ENCODE measurements at places on chromosomes 11 and 22.
A peak's percentile ranks its signal among the peaks of the same experiment; 100 is the strongest.

GRCh38 chr22:28231441-28231840 lies 312.4 kb upstream of the PITPNB start:
- no peaks in the 10 kb centered on the region for H3K4me1 ChIP-seq
- no peak overlapping the region for H3K27ac ChIP-seq
- no peak overlapping the region for H3K4me3 ChIP-seq
- peaks cover 3% of the 10 kb centered on the region for H3K27me3 ChIP-seq
- no peak for DNase-seq

DNA sequence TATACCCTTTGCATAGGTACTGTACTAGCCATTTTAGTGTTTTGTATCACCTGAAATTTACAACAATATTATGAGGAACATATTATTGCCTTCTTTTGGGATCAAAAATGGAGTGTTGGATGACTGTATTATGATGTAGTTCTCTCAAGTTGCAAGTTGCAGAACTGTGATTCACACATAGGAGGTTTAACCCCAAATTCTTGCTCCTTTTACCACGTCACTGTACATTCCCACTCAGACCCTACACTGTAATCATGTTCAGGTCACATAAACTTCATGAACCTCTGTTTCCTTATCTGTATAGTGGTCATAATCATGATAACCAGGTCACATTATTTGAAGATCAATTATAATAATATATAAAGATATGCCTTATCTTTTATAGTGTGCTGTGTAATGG lies 925.1 kb upstream of the TENM4 start:
- no peak overlapping the region for H3K4me3 ChIP-seq
- no peak for DNase-seq
- no peaks in the 10 kb centered on the region for H3K36me3 ChIP-seq
- H3K27ac ChIP-seq = no peak overlapping the region

- DNase-seq = no peak
- H3K4me3 ChIP-seq = no peak overlapping the region
- no peak overlapping the region for H3K27ac ChIP-seq
- no peaks in the 10 kb centered on the region for H3K27me3 ChIP-seq
These were observed 17.4 kb downstream of the HPS4 start for GRCh38 chr22:26466196-26466595.

DNA sequence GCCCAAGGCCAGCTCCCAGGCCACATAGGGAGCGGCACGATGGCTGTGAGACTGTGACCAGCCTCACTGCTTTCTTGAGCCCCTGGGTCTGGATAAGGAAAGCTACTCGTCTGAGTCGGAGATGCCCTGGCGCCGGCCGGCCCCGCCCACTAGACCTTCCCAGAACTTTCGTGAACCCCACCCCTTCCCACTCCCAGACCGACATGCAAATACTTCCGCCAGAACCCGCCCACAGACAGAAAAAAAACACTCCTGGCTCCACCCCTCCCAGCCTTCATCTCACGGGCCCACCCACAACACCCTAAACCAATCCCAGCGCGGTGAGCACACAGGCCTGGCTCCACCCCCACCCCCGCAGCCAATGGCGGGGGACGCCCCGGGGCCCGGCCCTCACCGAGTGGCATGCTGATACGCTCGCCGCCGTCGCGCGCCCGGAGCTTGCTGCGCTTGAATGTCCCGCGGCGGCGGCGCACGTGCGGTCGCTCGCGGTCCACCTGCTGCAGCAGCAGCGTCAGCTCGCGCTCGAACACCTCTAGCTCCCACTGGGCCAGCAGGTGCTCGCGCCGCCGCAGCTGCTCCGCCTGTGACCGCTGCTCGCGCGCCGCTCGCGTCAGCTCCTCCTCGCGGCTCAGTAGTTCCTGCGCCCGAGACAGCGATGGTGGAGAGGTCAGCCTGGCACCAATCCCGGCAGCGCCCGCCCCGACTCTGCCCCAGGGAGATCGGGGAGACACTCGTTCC lies 7.0 kb downstream of the MAP3K11 start:
- no peak overlapping the region for H3K4me3 ChIP-seq
- peaks cover 30% of the 10 kb centered on the region for H3K4me1 ChIP-seq
- no peaks in the 10 kb centered on the region for H3K27me3 ChIP-seq
- no peak for DNase-seq

DNA sequence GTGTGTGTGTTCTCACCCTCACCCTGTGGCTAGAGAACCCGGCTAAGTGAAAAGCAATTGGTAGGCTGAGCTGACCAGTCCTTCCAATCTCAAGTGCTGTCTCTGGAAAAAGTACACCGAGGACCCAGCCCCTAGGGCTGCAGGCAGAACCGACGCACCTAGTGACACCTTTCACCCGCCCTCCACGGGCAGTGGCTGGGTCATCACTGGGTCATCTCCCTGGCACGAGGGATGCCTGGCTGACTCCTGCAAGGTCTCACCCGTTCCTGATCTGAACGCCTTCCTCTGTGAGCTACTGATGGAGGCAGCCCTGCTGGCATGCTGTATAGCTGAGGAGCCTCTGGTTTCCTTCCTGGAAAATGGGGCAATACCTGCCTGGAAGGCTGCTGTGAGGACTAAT lies 311.5 kb downstream of the NTM start:
- H3K4me3 ChIP-seq = no peak overlapping the region
- no peak overlapping the region for H3K27ac ChIP-seq
- H3K4me1 ChIP-seq = no peaks in the 10 kb centered on the region
- DNase-seq = no peak
- no peaks in the 10 kb centered on the region for H3K27me3 ChIP-seq

- peaks cover 6% of the 10 kb centered on the region for H3K27me3 ChIP-seq
- DNase-seq = peak; percentile 11
These were observed 38.9 kb downstream of the OR10A6 start for GRCh38 chr11:7892059-7892699.

GRCh38 chr11:70766901-70767300 lies 368.6 kb downstream of the CTTN start:
- DNase-seq = no peak
- H3K27ac ChIP-seq = no peak overlapping the region
- H3K27me3 ChIP-seq = peaks cover 13% of the 10 kb centered on the region
- peaks cover 3% of the 10 kb centered on the region for H3K4me1 ChIP-seq
- H3K4me3 ChIP-seq = no peak overlapping the region
- no peaks in the 10 kb centered on the region for H3K36me3 ChIP-seq

GRCh38 chr22:45608763-45609180 lies 62.9 kb upstream of the ATXN10 start:
- H3K36me3 ChIP-seq = no peaks in the 10 kb centered on the region
- H3K4me1 ChIP-seq = no peaks in the 10 kb centered on the region
- DNase-seq = no peak
- no peak overlapping the region for H3K4me3 ChIP-seq

GRCh38 chr22:30244066-30244465 lies 2.5 kb downstream of the LIF start:
- H3K27me3 ChIP-seq = peaks cover 22% of the 10 kb centered on the region
- DNase-seq = no peak
- no peak overlapping the region for H3K27ac ChIP-seq
- H3K36me3 ChIP-seq = no peaks in the 10 kb centered on the region

DNA sequence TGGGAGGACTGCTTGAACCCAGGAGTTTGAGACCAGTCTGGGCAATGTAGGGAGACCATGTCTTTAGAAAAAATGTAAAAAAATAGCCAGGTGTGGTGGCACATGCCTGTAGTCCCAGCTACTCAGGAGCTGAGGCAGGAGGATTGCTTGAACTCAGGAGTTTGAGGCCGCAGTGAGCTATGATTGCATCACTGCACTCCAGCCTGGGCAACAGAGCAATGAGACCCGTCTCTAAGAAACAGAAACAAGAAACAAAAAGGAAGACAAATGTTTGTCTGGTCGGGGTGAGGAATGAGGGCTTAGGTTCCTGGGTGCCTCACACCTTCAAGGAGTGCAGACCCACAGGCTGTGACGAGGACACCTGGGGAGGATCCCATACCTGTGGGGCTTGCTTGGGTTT lies 191.9 kb downstream of the CEP164 start:
- no peak overlapping the region for H3K27ac ChIP-seq
- H3K4me3 ChIP-seq = no peak overlapping the region
- no peak for DNase-seq
- no peaks in the 10 kb centered on the region for H3K4me1 ChIP-seq

- H3K4me1 ChIP-seq = no peaks in the 10 kb centered on the region
- H3K27me3 ChIP-seq = peaks cover 16% of the 10 kb centered on the region
- H3K4me3 ChIP-seq = no peak overlapping the region
- DNase-seq = no peak
These were observed 22.6 kb upstream of the ISX start for GRCh38 chr22:35043252-35043933.
